Epithelial cell of proximal tubule (primary cell): ENCODE measurements at places on chromosomes 4 and X.

GRCh38 chr4:34731070-34731469, 1513.2 kb downstream of the ARAP2 start:
- no peak for DNase-seq

- no peak for DNase-seq
These were observed 50.9 kb upstream of the FAM241A start for GRCh38 chr4:112094330-112094729.

DNA sequence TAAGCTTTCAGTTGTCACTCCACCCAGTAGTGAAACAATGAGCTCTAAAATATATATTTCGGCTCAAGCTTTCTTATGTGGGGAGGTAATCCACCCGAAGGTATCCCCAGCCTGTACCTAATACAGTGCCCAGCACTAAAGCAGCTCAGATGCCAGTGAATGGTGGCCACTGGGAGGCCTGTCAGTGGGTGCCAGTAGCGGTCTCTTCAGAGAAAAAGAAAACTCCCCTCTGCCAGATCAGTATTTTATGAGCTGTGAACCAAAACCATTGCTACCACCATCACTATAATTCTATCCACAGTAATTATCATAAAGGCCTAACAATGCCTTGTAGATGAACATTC, 835 bp upstream of the NFKB1 start:
- DNase-seq, result no peak

DNA sequence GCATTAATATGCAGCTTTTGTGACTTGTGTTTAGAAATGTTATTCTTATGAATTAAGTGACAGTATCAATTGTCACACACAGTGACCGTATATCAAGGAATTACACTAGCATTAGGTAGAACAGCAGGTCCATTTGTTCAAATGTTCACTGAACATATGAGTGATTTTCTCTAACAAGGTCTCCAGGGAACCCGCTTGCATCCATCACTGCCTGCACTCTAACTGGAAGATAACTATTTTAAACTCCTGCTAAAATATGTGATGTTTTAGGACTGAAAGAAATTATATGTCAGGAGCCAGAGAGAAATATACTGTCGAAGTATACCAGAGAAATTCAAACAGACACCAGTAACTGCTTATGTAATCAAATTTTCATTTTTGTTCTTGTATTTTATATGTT, 1395.7 kb downstream of the PCDH18 start:
- DNase-seq, result no peak

- no peak for DNase-seq
These were observed 65.5 kb upstream of the TRIM2 start for GRCh38 chr4:153138736-153139135.

DNA sequence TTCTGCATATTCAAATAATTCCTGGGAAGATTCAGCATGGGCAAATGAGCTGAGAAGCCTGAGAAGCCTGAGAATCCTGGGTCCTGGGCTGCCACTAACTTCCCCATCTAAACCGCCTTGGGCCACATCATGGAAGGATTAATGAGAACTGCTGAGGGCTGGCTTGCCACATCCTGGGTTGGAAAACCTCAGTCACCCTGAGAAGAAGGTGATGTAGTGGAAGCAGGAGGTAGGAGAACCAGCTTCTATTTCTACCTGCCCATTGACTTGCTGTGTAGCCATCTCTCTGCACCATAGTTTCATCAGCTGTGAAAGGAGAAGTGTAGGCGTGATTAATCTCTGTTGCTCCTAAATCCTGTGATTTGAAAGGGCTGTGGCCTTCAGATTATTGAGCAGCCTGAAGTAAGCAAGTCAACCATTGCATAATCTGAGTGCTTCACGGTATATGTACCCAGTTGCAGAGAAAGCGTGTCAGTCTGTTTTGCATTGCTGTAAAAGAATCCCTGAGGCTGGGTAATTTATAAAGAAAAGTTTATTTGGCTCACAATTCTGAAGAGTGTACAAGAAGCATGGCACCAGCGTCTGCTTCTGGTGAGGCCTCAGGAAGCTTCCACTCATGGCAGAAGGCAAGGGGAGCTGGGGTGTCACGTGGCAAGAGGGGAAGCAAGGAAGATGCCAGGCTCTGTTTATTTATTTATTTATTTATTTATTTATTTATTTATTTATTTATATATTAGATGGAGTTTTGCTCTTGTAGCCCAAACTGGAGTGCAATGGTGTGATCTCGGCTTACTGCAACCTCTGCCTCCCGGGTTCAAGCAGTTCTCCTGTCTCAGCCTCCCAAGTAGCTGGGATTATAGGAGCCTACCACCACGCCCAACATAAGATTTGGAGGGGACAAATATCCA, 140.9 kb upstream of the ATP6AP2 start:
- no peak for DNase-seq
